ENCODE measurements at places on chromosomes 6 and 20.

DNA sequence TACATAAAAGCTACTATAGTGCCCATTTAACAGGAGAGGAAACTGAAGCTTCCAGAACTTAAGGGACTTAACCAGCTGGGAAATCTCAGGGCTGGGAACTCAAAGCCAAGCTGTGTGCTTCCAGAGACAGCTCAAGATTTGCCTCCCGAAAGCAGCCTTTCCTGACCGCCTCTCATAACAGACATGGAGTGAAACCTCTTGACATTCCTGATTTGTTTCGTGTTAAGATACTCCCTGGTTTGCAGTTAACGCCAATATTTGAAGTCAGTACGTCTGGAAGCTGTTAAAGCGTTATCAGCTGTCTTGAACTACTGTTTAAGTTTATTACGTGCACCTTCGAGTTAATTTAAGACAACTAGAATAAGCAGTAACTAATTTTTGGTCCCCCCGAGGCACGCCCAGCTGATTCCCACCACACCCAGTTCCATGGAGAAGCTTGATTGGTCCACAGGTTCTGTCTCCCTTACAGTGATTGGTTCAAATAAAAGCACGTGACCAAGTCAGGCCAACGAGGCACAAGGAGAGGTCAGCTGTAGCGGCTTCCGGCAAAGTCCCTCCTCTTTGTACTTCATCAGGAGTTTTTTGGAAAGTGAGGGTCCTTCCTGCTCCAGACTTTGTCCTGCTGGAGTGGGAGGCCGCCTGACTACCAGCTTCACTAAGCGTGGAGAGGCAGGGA, 8.9 kb upstream of the TCP11 start:
- no peak for DNase-seq

DNA sequence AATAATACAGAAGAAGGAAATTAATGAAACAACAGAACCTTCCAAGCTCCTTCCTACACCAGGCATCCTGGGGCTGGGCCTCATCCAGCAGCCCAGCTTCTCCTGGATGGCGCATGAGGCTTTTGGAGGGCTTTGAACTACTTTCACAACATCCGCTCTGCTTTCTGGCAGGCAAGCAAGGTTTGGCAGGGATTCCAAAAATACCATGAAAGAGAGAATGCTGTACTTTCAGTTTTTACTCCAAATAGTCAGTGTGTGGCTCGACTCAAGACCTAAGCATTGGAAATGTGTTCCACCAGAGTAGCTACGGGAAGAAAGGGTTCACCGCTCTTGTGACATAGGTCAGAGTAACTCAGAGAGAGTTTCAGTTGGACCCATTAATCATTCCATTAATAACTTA, 125.4 kb downstream of the OPRM1 start:
- DNase-seq, result no peak

DNA sequence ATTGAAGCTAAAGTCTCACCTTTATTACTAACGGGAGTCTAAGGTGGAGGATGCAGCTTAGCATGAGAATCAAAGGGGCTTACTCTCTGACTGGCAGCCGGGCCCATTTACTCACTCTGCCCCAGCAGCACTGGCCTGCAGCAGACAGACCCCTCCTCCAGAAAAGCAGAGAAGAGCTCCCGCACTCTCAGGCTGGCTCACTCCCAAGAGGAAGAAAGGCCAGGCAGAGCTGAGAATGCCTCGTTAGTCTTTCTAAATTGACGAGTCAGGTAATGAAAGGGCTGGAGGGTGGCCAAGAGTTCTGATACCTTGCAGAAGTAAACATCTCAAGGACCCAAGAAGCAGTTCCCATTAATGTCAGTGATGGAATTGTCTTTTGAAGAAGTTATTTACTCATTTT, 44.5 kb upstream of the IL20RA start:
- DNase-seq, result no peak

DNA sequence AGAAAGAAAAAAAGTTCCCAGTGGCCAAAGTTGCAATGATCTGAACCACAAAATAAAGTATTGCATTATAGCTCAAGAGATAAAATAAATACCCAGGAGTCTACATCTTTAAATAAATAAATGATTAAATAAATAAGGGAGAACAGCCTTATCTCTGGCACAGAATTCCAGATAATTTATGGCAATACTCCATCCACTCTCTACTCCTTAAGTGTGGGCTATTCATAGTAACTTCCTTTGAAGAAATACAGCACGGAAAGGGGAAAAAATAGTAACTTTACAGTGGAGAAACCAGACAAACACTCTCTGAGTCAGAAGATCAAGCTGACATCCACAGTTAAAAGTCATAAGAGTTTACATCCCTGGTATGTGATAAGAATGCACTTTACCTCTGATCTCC, 11.6 kb downstream of the AURKA start:
- no peak for DNase-seq

DNA sequence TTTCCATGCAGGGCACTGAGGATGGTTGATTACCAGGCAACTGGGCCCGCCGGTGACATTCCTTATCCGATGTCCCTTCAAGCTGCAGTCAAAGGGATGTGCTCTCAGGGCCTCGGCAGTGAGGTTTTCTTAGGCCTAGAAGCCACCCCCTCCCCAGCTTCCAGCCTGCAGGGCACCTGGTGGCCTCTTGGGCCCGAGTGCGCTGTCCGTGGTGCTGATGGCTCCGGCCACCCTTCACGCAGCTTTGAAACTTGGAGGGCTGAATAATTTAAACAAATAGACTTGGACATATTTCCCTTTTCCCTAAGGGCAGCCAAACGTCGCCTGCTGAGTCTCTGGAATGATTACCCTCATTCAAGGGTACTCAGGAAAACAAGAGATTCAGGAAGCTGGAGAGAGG, 8.9 kb upstream of the MLN start:
- DNase-seq, result no peak

GRCh38 chr20:50216543-50217206, 26.0 kb downstream of the CEBPB start:
- DNase-seq, result no peak

All from activated CD4-positive, CD25-positive, alpha-beta regulatory T cell (primary cell).